ENCODE measurements at places on chromosomes 11 and 22.

DNA sequence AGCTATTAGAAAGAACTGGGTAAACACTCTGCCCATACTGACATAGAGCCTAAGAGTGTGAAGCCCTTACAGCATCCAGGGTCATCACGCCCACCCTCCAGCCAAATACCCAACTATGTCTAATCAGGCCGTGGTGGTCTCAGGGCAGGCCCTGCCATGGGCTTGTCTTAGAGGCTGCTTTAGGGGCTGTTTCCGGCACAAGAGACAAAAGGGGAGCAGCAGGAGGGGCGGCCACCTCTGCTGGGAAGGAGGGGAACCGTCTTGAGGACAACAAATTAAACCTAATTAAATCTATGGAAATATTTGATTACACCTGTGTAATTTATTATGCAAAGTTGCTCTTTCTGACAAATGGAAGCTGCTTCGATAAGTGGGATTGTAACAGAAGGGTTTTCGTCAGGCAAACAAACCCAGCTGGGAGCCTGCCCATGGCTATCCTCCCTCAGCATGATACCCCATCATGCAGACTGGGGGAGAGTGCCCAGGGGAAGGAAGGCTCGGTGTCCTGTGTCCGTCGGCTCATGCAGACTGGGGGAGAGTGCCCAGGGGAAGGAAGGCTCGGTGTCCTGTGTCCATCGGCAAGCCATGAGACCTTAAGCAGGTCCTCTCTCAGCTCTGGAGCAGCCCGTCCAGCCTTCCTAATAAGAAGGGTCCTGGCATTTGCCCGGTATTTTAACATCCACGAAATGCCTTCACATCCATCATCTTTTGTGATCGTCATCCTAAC is 163.6 kb upstream of the B3GAT1 start:
- no peak for DNase-seq

- DNase-seq, result no peak
These were observed 74.7 kb upstream of the SESN3 start for GRCh38 chr11:95305705-95306104.

GRCh38 chr11:78022397-78023396 is at the start of gene KCTD14:
Gene KCTD14 (minus strand): TSS chr11:78023276. CDS start chr11:78023249, 27 bp downstream.
- no peak for DNase-seq

DNA sequence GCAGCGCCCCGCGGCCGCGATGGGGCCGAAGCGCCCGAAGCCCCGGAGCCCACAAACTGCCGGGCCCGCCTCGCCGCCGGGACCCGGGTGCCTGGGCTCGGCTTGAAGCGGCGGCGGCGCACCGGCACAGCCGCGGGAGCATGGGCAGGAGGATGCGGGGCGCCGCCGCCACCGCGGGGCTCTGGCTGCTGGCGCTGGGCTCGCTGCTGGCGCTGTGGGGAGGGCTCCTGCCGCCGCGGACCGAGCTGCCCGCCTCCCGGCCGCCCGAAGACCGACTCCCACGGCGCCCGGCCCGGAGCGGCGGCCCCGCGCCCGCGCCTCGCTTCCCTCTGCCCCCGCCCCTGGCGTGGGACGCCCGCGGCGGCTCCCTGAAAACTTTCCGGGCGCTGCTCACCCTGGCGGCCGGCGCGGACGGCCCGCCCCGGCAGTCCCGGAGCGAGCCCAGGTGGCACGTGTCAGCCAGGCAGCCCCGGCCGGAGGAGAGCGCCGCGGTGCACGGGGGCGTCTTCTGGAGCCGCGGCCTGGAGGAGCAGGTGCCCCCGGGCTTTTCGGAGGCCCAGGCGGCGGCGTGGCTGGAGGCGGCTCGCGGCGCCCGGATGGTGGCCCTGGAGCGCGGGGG is 346 bp downstream of the FJX1 start:
- peak; percentile 55 for DNase-seq

DNA sequence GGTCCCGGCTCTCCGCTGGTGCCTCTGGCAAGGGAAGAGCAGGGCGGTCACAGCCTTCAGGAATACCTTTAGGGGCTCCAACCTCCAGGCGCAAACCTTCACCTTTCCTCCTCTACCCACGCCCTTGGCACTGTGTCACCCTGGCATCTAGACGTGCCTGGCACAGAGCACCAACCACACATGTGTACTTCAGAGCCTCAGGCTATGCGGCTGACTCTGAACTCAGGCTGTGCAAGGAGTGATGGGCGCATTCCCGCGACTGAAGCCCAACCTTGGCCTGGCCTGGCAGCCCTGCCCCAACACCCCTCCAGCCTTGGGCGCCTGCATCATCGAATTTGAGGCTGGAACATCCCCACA is 11.4 kb downstream of the SCARF2 start:
- DNase-seq, result no peak

- no peak for DNase-seq
These were observed 33.9 kb upstream of the EIF3M start for GRCh38 chr11:32549611-32550187.

- peak; percentile 17 for DNase-seq
These were observed 28.1 kb upstream of the P2RY2 start for GRCh38 chr11:73189723-73190556.

DNA sequence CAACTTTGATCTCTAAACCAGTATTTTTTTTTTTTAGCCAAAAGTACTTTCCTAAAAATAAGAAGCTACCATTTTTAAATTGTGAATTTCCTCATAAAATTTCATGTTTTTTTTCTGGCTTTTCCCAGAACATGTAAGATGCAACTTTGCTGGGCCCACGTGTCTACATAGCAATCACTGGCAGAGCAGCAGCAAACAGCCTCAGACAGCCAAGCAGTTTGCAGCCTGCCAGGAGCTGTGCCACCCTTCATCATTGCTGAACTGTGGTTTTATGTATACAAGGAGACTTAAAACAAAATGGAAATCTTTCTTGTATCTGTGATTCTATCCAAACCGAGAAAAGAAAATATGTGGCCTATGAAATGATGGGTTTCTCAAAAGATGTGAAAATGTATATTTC is 110.2 kb downstream of the GRIA4 start:
- DNase-seq, result no peak

GRCh38 chr11:86486261-86487030 is 111.8 kb downstream of the CCDC81 start:
- DNase-seq, result no peak

- no peak for DNase-seq
These were observed 507.4 kb downstream of the METTL15 start for GRCh38 chr11:28615542-28615941.

GRCh38 chr11:60761436-60762190 is 4.9 kb downstream of the MS4A15 start:
- no peak for DNase-seq

- DNase-seq, result no peak
These were observed 24.9 kb upstream of the EMSY start for GRCh38 chr11:76419896-76420295.

GRCh38 chr11:102229510-102230123 is 87.7 kb upstream of the BIRC3 start:
- no peak for DNase-seq
